ENCODE measurements at places on chromosomes 4 and X.

DNA sequence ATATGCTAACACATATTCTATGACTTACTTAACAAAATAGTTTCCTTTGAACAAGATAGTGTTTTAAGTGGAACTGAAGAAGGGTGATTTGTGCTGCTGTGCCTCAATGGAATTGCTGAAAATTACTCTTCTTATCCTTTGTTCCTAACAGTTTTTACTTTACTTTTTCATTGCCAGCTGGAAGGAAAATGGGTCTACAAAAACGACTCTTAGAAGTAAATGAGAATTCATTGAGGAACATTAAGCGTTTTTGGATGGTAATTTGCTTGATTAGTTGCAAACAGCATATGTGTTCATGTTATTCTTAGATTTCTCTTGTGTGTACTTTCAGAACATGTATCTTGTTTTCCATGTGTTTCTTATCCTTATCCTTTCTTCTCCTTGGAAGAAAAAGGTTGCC, 170.4 kb upstream of the VEGFC start:
- no peak for DNase-seq

- no peak for DNase-seq
Observed at GRCh38 chr4:160299177-160299576, 1196.3 kb downstream of the RAPGEF2 start.

DNA sequence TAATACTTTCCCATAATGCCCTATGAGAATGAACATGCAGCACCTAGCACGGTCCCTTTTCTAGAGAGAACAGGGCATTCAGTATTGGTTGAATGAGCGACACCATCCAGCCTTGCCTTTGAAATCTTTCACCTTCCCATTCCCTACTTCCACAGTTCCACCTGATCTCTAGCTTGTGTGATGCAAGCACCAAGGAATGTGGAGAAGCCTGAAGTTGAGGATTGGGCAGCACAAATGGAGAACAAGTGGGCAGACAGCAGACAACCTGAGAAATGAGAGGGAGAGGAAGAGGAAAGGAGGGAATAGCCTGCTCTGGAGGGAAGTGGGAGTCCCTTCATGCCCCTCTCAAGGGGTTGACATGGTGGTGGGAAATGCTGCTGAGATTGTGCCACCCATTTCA, 365.1 kb upstream of the CXorf51A start:
- no peak for DNase-seq

GRCh38 chr4:2818351-2818939, 25.2 kb upstream of the ADD1 start:
- no peak for DNase-seq

GRCh38 chr4:164695650-164696049, 58.3 kb upstream of the SMIM31 start:
- DNase-seq: no peak

- DNase-seq: no peak
Observed at GRCh38 chr4:146514651-146515357, 6.9 kb downstream of the SLC10A7 start.

DNA sequence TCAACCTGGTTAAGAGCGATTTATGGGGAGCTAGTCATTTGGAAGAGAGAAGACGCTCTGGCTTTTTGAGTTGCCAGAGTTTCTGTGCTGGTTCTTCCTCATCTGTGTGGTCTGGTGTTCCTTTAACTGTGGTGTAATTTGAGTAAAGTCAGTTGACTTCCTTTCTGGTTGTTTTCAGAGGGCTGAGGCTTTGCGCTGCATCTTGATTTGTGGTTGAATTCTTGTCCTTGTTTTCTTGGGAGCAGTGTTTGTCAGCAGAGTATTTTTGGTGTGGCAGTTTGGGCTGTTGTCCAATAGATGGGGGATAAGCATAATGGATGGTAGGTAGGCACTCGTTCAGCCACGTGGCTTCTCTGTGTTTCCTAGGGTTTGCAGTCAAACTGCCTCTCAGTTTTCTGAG, 2143.2 kb upstream of the TENM3 start:
- no peak for DNase-seq

DNA sequence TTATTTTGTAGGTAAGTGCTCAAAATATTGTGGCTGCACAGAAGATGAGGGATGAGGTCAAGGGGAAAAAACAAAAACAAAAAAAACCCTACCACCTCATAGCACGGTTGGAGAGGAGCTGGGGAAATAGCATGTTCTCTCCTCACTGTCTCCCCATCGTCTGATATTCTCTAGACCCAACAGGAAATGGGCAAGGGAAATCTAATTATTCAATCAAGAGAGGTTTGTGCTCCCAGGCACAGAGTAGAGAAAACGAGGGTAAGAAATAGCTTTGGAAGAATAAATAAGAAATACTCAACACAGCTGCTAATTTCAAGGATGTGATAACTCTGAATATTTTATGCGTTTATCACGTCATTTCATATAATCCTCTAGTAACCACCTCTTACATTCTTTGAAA, 619.2 kb upstream of the GNPDA2 start:
- no peak for DNase-seq

DNA sequence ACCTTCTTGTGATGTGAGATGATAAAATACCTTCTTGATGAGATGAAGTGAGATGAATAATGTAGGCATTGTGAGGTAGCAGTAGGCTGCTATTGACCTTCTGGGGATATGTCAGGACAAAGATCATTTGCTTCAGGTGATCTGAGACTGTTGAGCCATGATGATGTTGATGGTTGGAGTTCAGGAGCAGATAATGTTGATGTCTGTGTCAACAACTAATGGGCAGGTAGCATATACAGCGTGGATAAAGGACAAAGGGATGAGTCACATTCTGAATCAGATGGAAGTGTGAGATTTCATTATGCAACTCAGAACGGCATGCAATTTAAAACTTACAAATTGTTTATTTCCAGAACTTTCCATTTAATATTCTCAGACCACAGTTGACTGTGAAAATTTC, 57.3 kb downstream of the RAP1GDS1 start:
- no peak for DNase-seq

Data from activated T-cell treated with anti-CD3 and anti-CD28 coated beads, Interleukin-2, amount 50 U/mL, for 48 hours (primary cell).